ENCODE measurements at places on chromosomes 7 and 10. TPM values are rescaled to one million over a fixed set of nuclear protein-coding genes. Genes with fewer than 3 reads are reported as not detected.

ENO4 gene
- not detected for total RNA-seq

DNA sequence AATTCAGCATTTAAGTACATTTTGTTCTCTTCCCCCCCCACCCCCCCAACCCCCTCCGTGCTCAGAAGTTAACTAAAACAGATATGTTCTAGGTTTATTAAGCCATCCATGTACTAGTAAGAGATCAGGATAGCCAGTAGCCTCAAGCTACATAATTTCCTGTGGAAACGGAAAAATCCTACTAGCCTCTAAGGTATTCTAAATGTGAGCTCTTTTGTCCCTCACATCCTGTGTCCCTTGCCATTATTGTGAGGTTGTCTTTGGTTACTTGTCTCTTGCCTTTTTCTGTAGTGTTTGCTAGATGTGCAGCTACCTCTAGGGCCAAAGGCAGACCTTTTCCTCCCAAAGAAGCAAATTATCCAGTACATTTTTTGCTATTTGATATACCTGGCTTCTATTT is 92.1 kb downstream of the BTRC start:
- no peak for DNase-seq

NEBL gene
- total RNA-seq: 56.2 TPM

TDRD1 gene
- total RNA-seq: 0.15 TPM

SORCS1 gene
- 2.4 TPM for total RNA-seq

CASD1 gene
- total RNA-seq: 5.4 TPM

DNA sequence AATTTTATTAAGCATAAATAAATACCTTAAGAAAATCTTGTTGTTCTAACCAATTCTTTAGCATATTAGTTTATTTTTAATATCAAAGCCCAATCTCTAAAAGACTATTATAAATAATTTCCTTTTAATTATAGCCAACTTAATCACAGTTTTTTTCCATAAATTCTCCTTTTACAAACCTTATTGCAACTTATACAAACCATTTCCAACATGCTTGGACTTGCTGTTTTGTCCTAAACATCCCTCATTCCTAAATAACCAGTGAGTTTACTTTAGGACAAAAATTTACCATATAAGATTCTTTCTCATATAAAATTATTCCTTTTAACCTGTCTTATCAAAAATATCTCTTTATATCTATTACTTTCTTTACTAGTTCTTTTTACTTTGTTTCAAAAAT is 25.2 kb upstream of the LSM8 start:
- no peak for DNase-seq

DNA sequence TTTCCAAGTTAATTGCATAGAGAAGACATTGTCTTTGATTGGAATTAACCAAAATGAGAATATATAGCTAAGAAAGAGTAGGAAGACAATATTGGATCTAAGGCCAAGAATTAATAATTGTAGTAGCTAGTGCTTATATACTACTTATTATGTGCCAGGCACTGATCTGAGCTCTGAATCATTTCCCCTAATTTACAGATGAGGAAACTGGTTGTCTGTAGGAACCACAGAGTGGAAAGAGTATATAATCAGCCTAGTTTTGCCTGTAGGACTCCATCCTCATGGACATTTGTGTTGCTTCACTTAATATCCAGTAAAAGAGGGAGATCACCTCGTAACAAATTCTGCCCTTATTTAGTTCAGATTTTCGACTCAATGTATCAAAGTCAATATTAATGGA is 127.9 kb downstream of the ARID5B start:
- DNase-seq: no peak

DNA sequence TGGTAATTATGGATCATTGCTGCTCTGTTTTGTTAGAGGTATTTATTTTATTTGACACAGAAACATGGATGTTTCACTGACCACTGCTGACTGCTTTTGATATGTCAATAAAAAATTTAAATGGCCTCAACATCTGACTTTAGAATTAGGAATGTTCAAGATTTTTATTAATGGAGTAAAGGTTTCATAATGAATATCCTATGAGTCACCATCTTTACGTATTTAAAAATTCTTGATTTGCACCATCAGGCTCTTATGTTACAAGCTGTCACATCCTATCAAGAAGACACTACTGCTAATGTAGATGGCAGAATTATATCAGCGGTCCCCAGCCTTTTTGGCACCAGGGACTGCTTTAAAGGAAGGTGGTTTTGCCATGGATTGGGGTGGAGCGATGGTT is 578.7 kb upstream of the NRP1 start:
- DNase-seq: no peak

GRCh38 chr7:25913598-25914224 is 238.3 kb upstream of the NFE2L3 start:
- no peak for DNase-seq

SPDYE8 gene
- not detected for total RNA-seq

GRCh38 chr10:88835910-88836221 is 15.8 kb downstream of the ANKRD22 start:
- DNase-seq: no peak

LRGUK gene
- total RNA-seq: 0.11 TPM

GRCh38 chr10:110399965-110400933 is 95.5 kb upstream of the SMNDC1 start:
- DNase-seq: no peak

DNA sequence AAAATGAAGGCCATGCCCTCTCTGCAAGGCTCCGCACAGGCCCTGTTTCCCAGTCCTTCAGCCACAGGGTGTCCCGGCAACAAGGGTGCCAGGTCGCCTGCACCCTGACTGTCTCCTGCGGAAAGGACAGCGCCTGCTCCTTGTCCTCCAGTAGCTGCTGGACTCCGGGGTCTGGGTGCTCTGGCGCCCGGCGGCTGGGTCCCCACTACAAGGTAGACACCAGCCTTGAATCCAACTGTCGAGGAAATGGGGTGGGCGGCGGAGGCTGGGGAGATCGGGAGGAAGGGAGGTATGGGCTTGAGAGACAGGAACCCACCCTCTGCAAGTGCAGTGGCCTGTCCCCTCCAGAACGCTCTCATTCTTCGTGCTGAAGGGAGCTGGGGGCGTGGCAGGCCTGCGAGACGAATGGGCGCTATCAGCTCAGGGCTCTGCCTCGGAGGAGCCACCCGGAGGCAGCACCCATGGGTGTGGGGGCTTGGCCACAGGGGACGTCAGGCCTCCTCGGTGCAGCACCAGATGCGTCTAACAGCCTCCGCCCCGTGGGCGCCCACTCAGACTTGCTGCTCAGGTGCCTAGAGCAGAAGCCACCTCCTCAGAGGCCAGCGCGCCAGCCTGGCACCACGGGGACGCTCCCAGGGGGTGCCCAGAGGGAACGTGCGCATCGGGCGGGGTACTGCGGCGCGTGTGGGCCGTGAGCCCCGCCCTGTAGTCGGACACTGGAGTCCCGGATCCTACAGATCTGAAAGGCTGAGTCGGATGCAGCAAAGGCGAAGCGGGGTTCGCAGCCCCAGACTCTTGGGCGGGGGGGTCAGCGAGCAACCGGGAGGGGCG is 15.6 kb downstream of the ADAM8 start:
- no peak for DNase-seq

DNA sequence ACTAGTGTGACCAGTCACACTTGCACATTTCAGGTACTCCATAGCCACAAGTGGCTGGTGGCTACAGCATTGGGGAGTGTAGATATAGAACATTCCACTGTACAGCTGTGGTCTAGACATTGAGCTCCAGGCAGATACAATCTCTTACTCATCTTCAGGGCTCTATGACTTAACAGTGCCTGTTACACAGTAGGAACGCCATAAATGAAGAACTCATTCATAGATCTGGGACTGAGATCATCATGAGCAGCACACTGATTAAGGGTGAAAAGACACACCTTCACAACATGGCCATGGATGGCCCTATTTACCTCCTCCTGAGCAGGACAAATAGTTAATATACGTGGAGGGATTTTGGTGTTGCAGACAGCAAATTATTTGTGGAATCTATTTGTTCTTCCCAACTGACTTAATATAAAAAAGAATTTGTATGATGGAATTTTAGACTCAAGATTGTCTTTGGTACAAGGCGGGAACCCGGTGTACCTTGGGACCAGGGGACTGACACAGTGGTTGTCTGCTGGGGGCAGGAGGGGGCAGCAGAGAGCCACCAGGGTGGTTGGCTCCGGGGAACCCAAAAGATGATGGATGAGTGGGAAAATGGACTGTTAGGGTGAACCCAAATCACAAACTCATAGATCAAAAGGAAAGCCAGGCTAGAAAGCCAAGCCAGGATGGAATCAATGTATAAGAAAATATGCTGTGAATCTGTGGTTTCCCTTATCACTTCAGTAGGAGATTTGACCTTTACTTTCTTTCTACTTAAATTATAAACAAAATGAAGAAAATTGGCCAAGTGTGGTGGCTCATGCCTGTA is 24.3 kb upstream of the CPA2 start:
- DNase-seq: peak; percentile 88

DNA sequence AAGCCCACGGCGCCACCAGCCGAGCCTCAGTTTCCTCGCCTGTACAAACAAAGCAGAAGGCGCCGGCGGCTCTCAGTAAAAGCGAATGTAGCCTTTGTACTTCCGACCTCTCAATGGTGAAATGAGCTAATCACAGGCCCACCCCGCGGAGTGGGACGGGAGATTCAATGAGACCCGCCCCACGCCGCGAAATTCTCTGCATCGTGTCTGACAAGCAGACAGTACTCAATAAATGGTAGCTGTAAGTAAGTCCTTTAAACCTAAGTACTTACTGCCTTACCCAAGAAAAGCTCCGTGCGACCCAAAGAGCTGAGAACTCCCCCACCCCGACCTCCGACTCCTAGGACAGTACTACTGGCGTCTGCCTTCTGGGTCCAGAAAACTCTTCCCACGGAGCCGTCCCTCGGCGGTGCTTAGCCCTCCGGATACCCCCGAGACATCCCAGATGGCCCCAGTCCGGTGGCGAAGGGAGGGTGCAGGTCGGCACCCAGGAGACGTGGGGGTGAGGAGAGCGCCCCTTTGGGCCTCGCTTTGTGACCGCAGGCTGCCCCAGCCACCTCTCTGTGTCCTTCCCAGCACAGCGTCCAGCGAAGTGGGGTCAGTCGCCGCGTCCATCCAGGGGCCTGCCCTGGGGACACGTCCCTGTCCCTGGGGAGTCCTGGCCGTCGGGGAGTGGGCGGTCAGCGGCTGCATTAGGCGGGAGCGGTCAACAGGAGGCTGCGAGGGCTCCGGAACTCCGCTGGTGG is 972 bp upstream of the CXCL12 start:
- no peak for DNase-seq

DNA sequence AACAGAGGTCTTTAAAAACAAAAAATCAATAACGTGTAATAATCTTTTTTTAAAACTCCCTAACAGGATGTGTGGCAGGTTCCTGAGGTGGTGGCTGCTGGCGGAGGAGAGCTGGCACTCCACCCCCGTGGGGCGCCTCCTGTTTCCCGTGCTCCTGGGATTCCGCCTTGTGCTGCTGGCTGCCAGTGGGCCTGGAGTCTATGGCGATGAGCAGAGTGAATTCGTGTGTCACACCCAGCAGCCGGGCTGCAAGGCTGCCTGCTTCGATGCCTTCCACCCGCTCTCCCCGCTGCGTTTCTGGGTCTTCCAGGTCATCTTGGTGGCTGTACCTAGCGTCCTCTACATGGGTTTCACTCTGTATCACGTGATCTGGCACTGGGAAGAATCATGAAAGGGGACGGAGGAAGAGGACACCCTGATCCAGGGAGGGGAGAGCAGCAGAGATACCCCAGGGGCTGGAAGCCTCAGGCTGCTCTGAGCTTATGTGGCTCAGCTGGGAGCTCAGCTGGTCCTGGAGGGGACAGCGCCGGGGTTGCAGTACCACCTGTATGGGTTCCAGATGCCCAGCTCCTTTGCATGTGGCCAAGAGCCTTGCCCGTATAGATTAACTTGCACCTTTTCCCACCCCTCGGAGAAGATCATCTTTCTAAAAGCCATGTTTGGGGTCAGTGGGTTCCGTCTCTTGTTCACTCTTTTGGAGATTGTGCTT is 16.7 kb upstream of the AZGP1 start:
- DNase-seq: no peak

DNA sequence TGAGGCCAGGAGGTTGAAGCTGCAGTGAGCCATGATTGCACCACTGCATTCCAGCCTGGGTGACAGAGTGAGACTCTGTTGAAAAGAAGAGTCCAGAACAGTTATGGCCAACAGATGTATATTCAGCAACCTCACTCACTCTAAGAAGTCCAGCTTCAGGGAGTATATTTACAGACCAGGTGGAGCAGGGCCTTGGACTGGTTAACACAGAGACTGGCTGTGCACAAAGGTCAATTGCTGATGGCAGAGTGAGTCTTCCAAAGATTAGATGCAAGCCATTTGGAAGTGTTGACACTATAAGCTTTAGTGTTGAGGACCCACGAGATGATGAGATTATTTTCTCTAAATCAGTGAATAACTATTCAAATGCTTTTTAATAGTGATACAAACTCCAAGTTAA is 24.9 kb downstream of the CLRN3 start:
- DNase-seq: no peak

GRCh38 chr10:120613180-120613579 is 156.2 kb downstream of the PLPP4 start:
- DNase-seq: no peak

GRCh38 chr7:131536361-131536849 is 20.0 kb downstream of the PODXL start:
- no peak for DNase-seq

KIAA1549 gene
- total RNA-seq: 2.8 TPM

- no peak for DNase-seq
These were observed at the start of gene HPSE2 for GRCh38 chr10:99235658-99236626. Gene HPSE2 (minus strand): TSS chr10:99235852.

Measured in lower leg skin (tissue), 4 donors.